Esophagus muscularis mucosa (tissue), 4 donors: ENCODE measurements at places on chromosomes 2 and 18. TPM values are rescaled to one million over a fixed set of nuclear protein-coding genes. Genes with fewer than 3 reads are reported as not detected.

- no peak for DNase-seq
Measured at GRCh38 chr18:9817286-9817685, 68.5 kb upstream of the TXNDC2 start.

RGPD3 gene
- total RNA-seq, result 0.33 TPM

MC2R gene
- total RNA-seq, result 0.17 TPM

PTPRN gene
- total RNA-seq, result 3.0 TPM

- DNase-seq, result no peak
Measured at GRCh38 chr2:129061069-129061768, 742.6 kb upstream of the HS6ST1 start.

IHH gene
- total RNA-seq, result not detected

RBM44 gene
- total RNA-seq, result 0.58 TPM
